ENCODE measurements at places on chromosomes 4 and X. TPM values are rescaled to one million over a fixed set of nuclear protein-coding genes. Genes with fewer than 3 reads are reported as not detected.

DNA sequence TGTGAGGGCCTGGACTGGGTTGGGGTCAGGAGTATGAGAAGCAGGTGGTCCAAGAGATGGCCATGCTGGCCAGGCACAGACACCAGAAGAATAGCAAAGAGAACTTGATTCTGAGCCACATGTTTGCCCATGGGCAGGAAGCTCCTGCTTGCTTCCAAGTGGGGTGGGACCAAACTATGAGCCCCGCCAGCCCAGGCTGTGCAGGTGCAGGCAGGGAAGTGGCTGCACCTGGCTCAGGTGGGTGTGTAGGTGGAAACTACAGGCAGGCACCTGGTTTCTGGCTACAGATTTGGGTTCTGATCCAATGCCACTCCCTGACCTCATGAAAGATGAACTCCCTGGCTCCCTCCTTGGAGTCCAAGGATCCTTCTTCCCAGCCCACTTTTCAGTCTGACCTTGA is 207.9 kb upstream of the KLF3 start:
- DNase-seq: no peak

Gene GLRA2
- total RNA-seq: 0.09 TPM

DNA sequence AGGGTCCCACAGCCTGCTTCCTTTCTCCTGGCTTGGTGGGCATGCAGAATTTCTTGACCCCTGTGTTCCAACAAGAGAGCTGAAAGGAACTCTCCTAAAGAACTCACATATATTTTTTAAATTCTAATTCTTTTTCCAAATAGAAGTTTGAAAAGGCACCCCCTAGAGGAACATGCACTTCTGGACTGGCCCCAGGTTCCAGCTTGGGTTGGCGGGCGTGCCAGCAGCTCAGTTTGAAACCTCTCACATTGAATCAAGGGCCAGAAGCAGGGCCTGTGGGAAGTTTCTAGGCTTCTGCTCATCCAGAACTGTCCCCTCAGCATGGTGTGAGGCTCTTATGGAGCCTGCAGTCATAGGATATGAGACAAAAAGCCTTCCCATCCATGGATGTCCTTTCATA is 132.6 kb downstream of the ATG4A start:
- DNase-seq: no peak

- peak; percentile 7 for DNase-seq
Measured at GRCh38 chr4:163665521-163666331, 171.2 kb downstream of the TMA16 start.

DNA sequence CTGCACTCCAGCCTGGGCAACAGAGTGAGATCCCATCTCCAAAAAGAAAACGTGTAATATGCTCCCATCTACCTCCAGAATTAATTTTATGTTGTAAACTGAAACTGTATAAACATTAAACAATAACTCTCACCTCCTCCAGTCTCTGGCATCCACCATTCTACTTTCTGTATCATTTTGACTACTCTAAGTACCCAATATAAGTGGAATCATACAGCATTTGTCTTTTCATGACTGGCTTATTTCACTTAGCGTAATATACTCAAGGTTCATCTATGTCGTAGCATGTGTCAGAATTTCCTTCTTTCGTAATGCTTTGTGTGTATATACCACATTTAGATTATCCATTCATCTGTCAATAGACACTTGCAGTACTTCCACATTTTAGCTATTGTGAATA is 20.6 kb downstream of the F8 start:
- DNase-seq: no peak

GRCh38 chr4:17809667-17810066 is 890 bp downstream of the DCAF16 start:
- no peak for DNase-seq

Gene SLC26A1
- total RNA-seq: 0.58 TPM

Gene TCEAL7
- 155 TPM for total RNA-seq

Gene NFKB1
- total RNA-seq: 16.8 TPM

Gene TMSB15C
- 5.3 TPM for total RNA-seq

DNA sequence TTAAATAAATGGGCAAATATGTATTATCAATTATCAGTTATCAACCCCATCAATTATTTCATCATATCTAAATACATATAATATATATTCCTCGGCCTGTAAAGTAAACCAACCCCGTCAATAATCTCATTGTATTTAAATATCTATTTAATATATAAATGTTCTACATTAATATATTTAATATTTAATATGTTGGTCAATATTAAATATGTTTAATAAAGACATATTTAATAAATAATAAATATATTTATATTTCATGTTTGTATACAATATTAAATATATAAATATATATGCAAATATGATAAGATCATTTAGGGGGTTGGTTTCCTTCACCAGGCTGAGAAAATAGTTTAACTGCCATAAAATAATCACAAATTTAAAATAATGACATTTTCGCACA is 6.4 kb upstream of the TMEM144 start:
- DNase-seq: no peak

Measured in muscle of leg (tissue), 16 donors.